ENCODE measurements at places on chromosomes 2 and 18.

GRCh38 chr2:63186331-63186730 lies 135.7 kb downstream of the OTX1 start:
- no peak for DNase-seq

GRCh38 chr2:237638176-237638575 lies 10.8 kb downstream of the LRRFIP1 start:
- no peak for DNase-seq

GRCh38 chr2:20868377-20868776 lies 45.5 kb upstream of the LDAH start:
- DNase-seq: peak; percentile 3

DNA sequence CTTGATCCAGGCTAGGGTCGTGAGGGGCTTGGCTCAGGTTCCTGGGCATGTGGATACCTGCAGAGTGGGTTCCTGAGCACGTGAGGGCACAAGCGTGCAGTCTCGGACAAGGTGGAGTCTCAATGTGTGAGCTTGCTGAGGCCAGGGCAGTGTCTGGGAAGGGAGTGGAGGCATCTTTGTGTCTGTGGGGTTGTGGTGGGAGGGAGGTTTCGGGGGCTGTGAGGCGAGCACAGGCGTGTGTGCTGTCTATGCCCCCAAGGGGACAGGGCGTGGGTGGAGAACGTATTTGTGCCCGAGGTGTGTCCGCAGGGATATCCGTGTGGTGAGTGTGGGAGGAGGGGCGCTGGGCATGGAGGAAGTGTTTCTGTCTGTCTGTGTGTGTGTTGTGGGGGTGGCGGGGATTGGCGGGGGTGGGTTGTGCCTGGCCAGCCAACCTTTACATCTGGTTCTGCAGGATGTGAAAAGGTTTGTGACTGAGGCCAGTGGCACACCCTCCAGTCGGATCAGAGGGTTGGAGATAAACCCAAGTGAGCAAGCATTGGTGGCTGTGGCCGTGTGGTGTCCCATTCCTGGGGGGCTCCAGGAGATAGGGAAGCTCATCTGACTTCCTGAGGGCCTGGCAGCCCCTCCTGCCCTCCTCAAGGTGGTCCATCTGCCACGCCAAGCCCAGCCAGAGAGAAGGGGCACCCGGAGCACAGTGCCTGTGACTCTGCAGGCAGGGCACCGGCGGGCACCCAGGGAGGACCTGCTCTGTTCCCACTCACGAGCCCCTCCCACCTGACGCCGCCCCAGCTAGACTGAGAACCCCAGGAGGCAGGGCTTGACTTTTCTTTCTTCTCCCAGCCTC lies 57.1 kb downstream of the ZFP36L2 start:
- DNase-seq: no peak

DNA sequence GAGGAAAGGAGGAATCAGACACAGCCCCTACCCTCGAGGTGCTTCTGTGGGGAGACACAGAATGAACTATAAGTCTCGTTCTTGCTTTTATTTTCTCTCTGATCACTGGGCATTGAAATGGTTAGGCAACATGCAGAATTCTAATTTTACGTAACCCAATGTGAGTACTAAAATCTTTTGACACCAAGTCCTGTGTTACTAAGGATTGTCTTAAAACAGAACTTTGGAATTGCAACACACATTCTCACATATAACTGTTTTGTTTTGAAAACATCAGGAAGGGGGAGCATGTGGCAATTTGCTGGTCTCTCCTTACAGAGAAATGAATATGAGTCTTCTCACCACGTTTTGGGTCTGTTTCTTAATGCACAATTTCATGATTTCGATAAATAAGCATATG lies 23.6 kb upstream of the SULT1C4 start:
- no peak for DNase-seq

DNA sequence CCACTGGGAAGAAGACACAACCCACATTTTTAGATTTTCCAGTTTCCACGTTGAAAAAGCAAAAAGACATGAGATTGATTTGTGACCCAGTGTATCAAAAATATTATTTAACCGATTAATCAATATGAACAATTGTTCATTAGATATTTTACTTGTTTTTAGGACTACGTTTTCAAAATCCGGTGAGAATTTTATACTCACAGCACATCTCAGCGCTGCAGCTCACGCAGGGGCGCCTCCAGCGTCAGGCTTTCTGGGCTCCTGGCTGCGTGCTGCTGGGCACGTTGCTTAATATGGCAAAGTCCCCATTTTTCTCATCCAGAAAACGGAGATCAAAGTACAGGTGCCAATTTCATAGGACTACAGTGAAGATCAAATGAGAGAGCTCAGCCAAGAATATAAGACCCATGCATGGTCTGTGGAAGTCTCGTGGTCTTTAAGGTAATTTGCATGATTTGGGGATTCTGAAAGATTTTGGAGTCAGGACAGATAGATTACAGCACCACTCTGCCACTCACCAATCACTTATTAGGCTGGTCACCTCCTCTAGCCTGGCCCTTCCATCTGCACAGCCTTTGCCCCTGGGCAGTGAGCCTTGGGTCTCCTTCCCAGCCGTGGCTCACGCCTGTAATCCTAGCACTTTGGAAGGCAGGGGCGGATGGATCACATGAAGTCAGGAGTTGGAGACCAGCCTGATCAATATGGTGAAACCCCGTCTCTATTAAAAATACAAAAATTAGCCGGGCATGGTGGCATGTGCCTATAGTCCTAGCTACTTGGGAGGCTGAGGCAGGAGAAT lies 36.2 kb downstream of the PTPN18 start:
- DNase-seq: no peak
